Nucleus accumbens (tissue), 56 donors: ENCODE measurements at places on chromosomes 11 and 22.
A peak's percentile ranks its signal among the peaks of the same experiment; 100 is the strongest.

GRCh38 chr11:78567209-78567608 is 7.5 kb downstream of the NARS2 start:
- no peak for DNase-seq

GRCh38 chr11:10604340-10604748 is 35.9 kb upstream of the LYVE1 start:
- DNase-seq: no peak

- DNase-seq: no peak
Measured at GRCh38 chr22:49656291-49656851, 171.3 kb downstream of the BRD1 start.

- DNase-seq: peak; percentile 12
Measured at GRCh38 chr11:66429983-66430602, 8.6 kb downstream of the MRPL11 start.

DNA sequence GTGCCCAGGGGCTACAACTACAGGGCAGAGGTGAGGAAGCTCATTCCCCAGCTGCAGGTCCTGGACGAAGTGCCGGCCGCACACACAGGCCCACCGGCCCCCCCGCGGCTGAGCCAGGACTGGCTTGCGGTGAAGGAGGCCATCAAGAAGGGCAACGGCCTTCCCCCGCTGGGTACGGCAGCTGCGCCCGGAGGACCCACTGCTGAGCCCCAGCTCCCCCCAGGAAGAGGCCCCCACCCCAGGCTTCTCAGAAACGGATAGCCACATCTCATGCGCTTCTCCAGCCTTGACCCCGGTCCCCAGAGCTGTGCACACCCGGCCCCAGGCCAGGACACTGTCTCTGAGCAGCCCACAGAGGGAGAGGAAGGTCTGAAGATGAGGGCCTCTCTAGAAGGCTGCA is 9.4 kb downstream of the LMNTD2 start:
- DNase-seq: no peak

- no peak for DNase-seq
Measured at GRCh38 chr22:43126501-43127165, 16.1 kb downstream of the BIK start.

GRCh38 chr11:8477151-8477550 is 116.9 kb downstream of the STK33 start:
- no peak for DNase-seq

DNA sequence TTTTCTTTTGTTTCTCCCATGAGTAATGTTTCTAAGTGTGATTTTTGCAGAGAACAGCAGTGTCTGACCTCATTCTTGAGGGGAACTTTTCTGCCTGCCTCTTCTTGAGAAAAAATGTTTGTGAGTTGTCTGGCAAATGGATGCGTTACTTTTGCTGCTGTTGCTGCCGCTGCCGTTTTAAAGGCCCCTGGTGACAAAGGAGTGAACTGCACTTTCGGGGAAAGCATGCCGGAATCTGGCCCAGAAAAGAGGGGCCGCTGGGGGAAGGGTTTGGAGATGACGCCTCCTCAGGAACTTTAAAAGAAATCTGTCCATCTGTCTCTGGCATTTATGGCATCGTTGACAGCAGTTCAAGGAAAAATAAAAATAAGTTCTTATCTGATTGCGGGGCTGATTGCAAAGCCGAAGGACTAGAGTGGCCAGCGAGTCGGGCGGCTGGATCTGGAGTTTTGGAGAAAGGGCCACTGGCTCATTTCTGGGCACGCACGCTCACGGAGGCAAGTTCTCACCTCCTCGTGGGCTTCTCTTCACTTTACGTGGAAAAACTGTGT is 16.5 kb downstream of the ZBTB16 start:
- peak; percentile 35 for DNase-seq

DNA sequence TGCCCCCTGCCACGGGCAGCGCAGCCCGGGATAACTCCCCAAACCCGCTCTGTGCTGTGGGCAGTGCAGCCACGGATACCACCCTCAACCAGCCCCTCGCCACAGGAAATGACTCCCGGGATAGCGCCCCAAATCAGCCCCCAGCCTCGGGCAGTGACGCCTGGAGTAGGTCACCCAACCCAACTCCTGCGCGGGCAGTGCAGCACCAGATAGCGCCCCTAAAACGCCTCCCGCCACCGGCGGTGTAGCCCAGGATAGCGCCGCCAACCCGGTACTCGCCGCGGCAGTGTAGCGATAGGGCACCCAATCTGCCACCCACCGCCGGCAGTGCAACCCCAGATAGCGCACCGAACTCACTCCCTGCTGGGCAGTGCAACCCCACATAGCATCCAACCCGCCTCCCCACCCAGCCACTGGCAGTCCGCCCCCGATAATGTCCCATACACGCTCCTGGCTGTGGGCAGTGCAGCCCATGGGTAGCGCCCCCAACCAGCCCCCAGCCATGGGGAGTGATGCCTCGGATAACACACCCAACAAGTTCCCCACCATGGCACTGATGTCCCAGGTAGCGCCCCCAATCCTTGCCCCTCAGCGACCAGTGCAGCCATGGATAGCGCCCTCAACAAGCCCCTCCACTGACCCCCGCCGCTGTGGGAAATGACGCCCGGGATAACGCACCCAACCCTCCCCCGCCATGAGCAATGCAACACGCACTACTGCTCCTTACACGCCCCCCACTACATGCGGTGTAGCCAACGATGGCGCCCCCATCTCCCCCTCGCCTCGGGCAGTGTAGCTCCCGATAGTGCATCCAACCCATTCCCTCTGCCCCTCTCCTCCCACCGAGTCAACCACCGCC is 1.5 kb downstream of the RFPL2 start:
- no peak for DNase-seq

GRCh38 chr11:130674686-130675308 is 226.4 kb downstream of the ADAMTS15 start:
- no peak for DNase-seq

DNA sequence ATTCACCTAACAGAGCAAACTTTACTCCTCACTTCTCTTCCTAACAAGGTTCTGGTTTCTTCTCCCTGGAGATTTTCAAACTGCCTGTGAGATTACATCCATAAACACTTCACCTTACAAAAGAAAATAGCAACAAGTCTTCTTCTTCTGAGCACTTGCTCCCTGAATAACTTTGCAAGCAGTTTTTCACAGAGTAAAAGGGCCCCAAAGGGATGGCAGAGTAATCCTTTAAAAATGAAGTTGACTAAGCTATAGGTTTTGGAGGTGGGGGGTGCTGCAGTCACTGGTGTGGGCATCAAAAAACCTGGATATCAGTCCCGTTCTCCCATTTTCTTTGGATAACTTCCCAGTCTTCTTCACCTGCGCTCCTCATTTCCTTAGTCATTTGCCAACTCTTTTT is 484.9 kb downstream of the MIAT start:
- no peak for DNase-seq

DNA sequence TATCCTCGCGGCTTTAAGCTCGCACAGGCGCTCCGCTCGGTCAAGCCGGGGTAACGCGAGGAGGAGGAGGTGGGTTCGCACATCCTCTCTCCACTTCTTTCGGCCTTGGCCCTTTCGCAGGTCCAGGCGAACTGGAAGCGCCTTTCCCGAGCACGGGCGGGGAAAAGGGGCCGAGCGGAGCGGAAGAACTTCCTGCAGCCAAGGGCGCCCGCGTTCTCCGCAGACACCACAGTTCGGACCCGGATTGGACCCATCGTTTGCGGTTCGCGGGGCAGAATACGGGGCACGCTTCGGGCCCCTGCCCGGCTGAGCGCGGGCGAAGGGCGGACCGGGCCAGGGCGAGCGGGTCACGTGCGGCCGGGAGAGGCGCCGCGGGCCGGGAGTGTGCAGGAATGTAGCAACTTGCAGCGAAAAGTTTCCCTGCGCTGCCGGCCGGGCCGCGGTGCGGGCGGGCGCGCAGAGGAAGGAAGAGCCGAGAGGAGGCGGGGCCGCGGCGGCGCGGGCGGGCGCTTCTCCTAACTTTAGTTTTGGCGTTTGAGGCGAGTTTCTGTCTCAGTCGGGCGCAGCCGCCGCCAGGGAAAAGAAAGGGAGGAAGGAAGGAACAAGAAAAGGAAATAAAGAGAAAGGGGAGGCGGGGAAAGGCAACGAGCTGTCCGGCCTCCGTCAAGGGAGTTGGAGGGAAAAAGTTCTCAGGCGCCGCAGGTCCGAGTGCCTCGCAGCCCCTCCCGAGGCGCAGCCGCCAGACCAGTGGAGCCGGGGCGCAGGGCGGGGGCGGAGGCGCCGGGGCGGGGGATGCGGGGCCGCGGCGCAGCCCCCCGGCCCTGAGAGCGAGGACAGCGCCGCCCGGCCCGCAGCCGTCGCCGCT is at the start of gene YAP1:
Gene YAP1, plus strand, starts transcription at position 552 of the 865 bp plus-strand sequence. CDS start 402 bp downstream, outside the sequence.
- DNase-seq: no peak

DNA sequence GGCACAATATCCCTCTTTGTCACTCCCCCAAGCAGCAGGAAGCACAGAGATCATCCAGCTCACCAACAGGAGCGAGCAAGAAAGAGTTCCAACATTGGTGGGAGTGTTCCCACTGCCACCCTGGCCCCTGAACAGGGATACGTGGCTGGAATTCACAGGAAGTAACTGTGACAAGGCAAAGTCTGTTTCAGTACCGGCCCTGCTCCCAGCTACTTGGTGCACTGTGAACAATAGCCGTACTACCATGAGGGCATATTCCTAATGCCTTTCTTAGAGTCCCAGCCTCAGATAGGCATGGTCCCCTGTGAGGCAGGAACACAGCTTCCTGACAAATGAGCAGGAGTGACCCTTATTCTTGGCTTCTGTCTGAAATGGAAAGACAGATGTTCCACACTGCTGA is 1.8 kb upstream of the SLC37A2 start:
- no peak for DNase-seq

- DNase-seq: no peak
Measured at GRCh38 chr11:73141031-73141308, 1.1 kb downstream of the FCHSD2 start.

- DNase-seq: no peak
Measured at GRCh38 chr11:95254716-95255115, 23.7 kb upstream of the SESN3 start.

GRCh38 chr11:118813551-118813950 is 22.6 kb upstream of the DDX6 start:
- DNase-seq: no peak

DNA sequence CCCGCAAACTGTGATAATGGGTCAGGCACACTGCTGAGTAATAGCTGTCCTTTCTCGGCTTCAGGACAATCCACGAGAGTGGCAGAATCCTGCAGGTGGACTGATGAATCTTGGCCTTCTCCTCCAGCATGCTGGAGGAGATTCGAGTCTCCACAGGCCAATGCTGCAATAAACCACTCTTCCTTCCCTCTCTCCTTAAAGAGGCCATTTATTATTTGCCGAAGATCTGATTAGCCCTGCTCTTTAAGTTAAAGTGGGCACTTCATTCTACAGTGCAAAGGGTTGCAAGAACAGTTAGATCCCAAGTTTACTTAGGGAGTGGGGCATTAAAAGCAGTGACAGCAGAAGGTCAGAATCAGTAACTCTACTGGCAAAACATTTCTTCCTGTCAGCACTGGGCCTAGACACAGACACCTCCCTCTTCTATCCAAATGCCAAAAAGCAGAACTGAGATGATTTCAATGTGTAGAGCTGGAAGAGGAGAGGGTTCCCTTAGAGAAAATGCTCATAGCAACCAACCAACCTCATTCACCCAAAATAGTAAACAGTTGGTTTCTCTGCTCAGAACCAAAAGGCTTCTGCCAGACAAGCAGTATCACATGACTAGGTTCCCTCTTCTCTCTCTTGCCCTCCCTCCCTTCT is 121.7 kb downstream of the SGSM3 start:
- no peak for DNase-seq

GRCh38 chr11:12288931-12289666 is 88.3 kb upstream of the PARVA start:
- no peak for DNase-seq

GRCh38 chr11:117519170-117519569 is 191.5 kb downstream of the CEP164 start:
- DNase-seq: no peak

GRCh38 chr22:45169591-45170466 is 6.1 kb downstream of the NUP50 start:
- DNase-seq: no peak

DNA sequence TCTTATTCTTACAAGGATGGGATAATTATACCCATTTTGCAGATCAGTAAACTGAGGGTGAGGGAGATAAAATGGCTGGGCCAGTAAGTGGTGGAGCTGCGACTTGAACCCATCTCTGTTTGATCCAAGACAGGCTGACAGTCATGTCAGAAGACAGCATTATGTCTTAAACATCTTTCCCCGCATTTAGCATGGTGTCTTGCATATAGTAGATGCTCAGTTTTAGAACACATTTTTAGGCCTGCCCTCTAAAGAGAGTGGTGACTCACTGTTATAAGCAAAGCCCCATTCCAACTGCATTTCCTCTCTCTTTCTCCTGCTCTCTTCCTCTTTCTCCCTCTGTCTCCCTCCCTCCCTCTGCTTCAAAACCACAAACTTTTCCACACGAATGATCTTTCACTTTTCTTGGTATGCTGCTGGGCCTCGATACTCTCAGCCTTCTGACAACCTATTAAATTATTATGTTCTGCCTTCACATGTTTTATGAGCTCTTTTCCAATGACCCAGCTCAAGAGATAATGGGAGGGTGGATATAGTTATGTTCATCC is 25.2 kb downstream of the CWC15 start:
- DNase-seq: no peak

GRCh38 chr22:46447906-46448305 is 89.5 kb downstream of the CELSR1 start:
- DNase-seq: no peak

- peak; percentile 63 for DNase-seq
Measured at GRCh38 chr11:61776561-61777075, 15.8 kb downstream of the TMEM258 start.

DNA sequence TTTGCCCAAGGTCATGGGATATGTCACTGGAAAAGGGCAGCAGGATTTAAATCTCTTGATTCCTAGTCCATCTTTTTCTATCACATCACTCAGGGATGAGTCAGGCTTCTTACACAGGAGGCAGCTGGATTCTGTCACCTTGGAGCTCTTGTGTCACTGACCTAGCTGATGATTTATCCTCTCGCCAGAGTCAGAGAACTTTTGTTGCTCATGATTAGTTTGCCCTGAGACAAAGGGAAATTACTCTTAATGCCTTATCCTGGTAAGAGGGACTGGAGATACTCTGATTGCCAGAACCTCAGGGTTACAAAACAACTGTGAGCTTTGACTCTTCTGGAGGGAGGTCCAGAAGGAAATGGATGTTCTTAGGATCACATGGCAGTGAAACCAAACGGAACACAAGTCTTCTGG is 10.1 kb downstream of the COA4 start:
- DNase-seq: no peak
